ENCODE measurements at places on chromosomes 4 and X. TPM values are rescaled to one million over a fixed set of nuclear protein-coding genes. Genes with fewer than 3 reads are reported as not detected.

- no peak for DNase-seq
- H3K27ac ChIP-seq: no peak overlapping the region
- no peaks in the 10 kb centered on the region for H3K27me3 ChIP-seq
- no peaks in the 10 kb centered on the region for H3K4me1 ChIP-seq
- H3K36me3 ChIP-seq: no peaks in the 10 kb centered on the region
Observed at GRCh38 chr4:99714179-99714578, 56.6 kb upstream of the C4orf54 start.

MAGEA2B gene
- 2.1 TPM for total RNA-seq

GRCh38 chr4:176830971-176831370 lies 38.2 kb upstream of the VEGFC start:
- no peaks in the 10 kb centered on the region for H3K27me3 ChIP-seq
- no peaks in the 10 kb centered on the region for H3K36me3 ChIP-seq
- no peaks in the 10 kb centered on the region for H3K4me1 ChIP-seq
- DNase-seq: no peak
- H3K27ac ChIP-seq: no peak overlapping the region
- no peak overlapping the region for H3K4me3 ChIP-seq

DNA sequence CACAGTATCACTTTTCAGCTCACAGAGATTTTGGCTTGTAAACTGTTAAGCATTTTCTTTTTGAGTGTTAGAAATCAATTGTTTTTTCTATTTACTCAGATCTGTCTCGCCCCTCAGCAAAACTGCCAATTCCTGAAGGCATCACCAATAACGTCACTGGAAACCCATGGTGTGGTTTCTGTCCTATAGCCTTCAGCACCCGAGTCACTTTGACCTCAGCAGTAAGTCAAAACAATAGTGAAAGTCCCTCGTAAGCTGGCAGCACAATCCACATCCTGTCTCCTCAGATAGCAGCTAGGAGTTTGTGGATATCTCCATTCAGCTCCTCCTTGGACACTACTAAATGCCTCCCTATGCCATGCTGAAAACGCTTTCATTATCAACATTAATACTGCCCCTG lies 1787.4 kb upstream of the ADGRL3 start:
- no peaks in the 10 kb centered on the region for H3K27me3 ChIP-seq
- no peak overlapping the region for H3K27ac ChIP-seq
- no peak overlapping the region for H3K4me3 ChIP-seq

GRCh38 chr4:124053872-124054538 lies 657.4 kb downstream of the SPRY1 start:
- H3K27me3 ChIP-seq: no peaks in the 10 kb centered on the region
- H3K36me3 ChIP-seq: no peaks in the 10 kb centered on the region
- no peaks in the 10 kb centered on the region for H3K4me1 ChIP-seq
- H3K27ac ChIP-seq: peak overlapping the region; percentile 15

DNA sequence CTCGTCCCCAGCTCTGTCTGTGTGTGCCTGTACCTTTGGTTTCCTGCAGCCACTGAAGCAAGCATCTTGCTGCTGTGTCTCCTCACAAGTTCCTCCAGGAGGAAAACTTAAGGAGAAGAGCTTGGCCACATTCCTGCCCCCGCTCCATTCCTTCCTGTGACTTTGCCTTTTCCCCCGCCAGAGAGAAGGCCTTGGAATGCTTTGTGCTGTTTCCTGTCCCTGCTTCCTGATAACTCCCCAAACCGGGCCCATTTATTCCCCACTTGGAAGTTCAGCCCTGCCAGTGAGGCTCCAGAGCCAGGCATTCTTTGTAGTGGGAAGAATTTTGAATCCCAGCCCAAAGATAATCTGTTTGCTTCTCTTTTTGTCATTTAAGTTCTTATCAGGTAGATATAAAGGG lies 33.1 kb downstream of the SMIM10L2A start:
- no peak overlapping the region for H3K4me3 ChIP-seq
- no peaks in the 10 kb centered on the region for H3K4me1 ChIP-seq
- H3K27ac ChIP-seq: no peak overlapping the region
- DNase-seq: no peak
- H3K27me3 ChIP-seq: no peaks in the 10 kb centered on the region
- no peaks in the 10 kb centered on the region for H3K36me3 ChIP-seq

DNA sequence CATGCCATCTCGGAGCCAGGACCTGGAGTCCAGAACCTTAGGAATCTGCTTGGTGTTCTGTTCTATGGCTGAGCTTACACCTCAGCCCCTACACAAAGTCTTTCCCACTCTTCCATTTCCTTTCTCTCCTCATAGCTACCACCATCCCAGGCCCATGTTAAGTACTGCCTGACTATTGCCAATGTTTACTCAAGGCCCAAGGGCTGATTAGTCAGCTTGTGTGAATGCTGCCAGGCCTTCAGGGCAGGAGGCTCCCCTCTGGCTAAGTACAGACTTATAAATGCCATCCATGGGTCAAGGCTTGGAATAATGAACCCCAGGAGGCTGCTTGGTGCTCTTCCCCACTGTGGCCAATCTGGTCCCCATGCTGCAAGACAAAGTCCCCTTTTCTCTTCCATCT lies 411.6 kb upstream of the MAGEB18 start:
- no peaks in the 10 kb centered on the region for H3K4me1 ChIP-seq
- H3K27me3 ChIP-seq: no peaks in the 10 kb centered on the region
- H3K36me3 ChIP-seq: no peaks in the 10 kb centered on the region
- H3K27ac ChIP-seq: no peak overlapping the region

TAF7L gene
- total RNA-seq: 86.0 TPM

- no peak overlapping the region for H3K27ac ChIP-seq
- no peaks in the 10 kb centered on the region for H3K36me3 ChIP-seq
- no peak overlapping the region for H3K4me3 ChIP-seq
- H3K4me1 ChIP-seq: no peaks in the 10 kb centered on the region
- DNase-seq: peak; percentile 49
Observed at GRCh38 chr4:145956288-145956890, 17.8 kb upstream of the ZNF827 start.

DNA sequence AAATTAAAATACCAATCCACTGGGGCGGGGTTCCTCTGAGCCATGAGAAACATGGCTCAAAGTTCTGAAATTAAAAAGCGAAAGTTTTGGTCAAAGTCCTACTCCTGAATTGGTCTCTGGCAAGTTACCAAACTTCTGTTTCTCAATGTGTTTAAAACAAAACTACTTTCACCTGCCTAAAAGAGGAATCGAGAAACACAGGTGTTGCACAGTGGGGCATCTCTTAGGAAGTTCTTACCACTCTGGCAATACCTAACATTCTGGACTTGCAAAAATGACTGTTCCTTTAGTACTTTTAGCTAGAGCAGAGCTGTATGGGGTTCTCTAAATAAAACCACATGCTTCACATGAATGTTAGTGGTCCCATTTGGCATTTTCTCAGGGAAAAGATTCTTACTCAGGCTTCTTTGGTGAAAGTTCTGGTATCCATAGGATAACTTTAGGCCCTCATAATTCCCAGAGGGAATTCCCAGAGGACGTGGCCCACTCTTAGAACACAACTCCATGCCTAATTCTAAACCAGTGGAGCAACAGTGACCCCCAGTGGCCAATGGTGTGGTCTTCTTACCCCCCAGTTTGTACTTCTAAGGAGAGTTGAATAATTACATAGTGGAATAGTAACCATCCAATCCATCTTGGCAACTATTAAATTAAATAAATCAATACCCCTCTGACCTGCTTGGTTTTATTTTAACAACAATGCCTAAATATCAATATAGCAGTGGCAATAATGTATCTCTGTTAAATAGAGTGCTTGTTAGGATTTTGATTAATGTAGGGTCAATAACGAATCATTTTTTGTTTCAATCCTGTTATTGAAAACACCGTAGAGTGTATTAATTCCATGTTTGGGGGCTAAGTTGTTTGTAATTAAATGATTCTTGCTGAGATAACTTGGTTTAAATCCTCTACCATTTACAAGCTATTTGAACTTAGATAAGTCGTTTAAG lies 21.9 kb downstream of the BMP3 start:
- no peak overlapping the region for H3K4me3 ChIP-seq
- no peaks in the 10 kb centered on the region for H3K27me3 ChIP-seq
- no peak overlapping the region for H3K27ac ChIP-seq
- no peaks in the 10 kb centered on the region for H3K36me3 ChIP-seq
- DNase-seq: peak; percentile 75

SUPT20HL2 gene
- 17.0 TPM for total RNA-seq

- DNase-seq: no peak
- H3K27me3 ChIP-seq: no peaks in the 10 kb centered on the region
- H3K27ac ChIP-seq: no peak overlapping the region
- no peaks in the 10 kb centered on the region for H3K4me1 ChIP-seq
Observed at GRCh38 chr4:8081621-8082516, 76.7 kb downstream of the ABLIM2 start.

PITX2 gene
- total RNA-seq: 2.3 TPM

DNA sequence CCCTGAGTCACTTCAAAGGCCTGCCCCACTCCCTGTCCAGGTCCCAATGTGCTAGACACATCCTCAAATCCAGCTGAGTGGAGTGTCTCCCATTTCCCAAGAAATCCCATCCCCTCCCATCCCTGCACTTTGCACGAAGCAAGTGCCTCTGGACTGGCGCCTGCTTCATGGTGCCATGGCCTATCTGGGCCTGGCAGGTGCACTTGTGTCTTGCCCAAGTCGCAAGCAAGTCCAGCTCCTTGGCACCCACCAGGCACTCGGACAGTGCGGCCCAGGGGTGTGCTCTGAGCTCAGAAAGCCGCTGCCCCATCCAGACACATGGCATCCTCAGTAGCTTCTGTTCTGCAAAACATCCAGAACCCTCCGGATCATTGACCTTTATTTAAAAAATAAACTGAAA lies 97.4 kb downstream of the DCTD start:
- no peak overlapping the region for H3K4me3 ChIP-seq
- H3K27ac ChIP-seq: no peak overlapping the region
- H3K4me1 ChIP-seq: no peaks in the 10 kb centered on the region

- H3K4me1 ChIP-seq: peaks cover 3% of the 10 kb centered on the region
- H3K27ac ChIP-seq: no peak overlapping the region
- H3K36me3 ChIP-seq: no peaks in the 10 kb centered on the region
- no peaks in the 10 kb centered on the region for H3K27me3 ChIP-seq
- no peak for DNase-seq
- no peak overlapping the region for H3K4me3 ChIP-seq
Observed at GRCh38 chrX:54177306-54177705, 5.7 kb downstream of the FAM120C start.

DNA sequence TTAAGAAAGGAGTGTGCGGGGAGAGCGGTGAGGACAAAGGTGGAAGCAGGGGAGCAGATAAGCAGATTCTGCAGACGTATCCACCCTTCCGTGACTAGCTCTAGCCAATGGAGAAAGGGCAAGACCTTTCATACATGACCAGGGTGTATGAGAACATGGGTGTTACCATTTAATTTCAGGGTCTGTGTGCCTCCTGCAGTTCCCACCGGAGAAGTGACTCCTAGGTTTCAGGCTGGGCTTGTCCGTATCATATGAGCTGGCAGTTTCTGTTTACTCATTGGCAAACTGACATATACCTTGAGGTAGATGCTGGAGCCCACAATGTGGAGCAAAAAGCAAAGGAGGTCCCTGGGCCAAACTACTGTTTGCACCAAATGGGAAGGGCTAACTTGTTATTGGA lies 6.8 kb downstream of the RBM47 start:
- H3K4me3 ChIP-seq: no peak overlapping the region
- H3K36me3 ChIP-seq: no peaks in the 10 kb centered on the region
- H3K27ac ChIP-seq: peak overlapping the region; percentile 72
- no peaks in the 10 kb centered on the region for H3K27me3 ChIP-seq
- peaks cover 16% of the 10 kb centered on the region for H3K4me1 ChIP-seq

RS1 gene
- total RNA-seq: not detected

DNA sequence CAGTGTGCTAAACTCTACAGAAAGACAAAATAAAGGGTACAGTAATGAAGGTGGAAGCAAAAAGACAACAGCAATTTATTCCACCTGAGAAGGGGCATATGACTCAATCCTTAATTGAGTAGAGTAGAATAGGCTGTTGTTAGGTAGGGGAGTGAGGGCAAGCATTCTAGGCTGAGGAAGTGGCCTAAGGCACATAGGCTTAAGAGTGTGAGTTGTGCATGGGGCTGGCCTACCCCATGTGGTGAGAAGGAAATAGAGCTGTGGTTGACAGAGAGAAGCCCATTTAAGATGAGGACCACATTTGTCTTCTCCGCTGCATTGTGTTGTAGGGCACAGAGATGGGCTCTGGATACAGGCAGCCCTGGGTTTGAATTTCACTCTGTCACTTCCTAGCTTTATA lies 3.4 kb upstream of the ZCCHC18 start:
- H3K27ac ChIP-seq: no peak overlapping the region
- no peak for DNase-seq
- no peaks in the 10 kb centered on the region for H3K27me3 ChIP-seq
- H3K36me3 ChIP-seq: no peaks in the 10 kb centered on the region

TRIM75 gene
- total RNA-seq: 0.24 TPM

GRCh38 chr4:101284546-101284945 lies 62.8 kb downstream of the PPP3CA start:
- DNase-seq: no peak

- peak overlapping the region; percentile 98 for H3K27ac ChIP-seq
- H3K4me1 ChIP-seq: peaks cover 66% of the 10 kb centered on the region
- DNase-seq: peak; percentile 36
- H3K27me3 ChIP-seq: no peaks in the 10 kb centered on the region
Observed at GRCh38 chr4:2257361-2258081, 4.4 kb downstream of the MXD4 start.

WDFY3 gene
- total RNA-seq: 168 TPM

- H3K4me1 ChIP-seq: no peaks in the 10 kb centered on the region
- H3K27me3 ChIP-seq: no peaks in the 10 kb centered on the region
- no peak overlapping the region for H3K4me3 ChIP-seq
- H3K27ac ChIP-seq: no peak overlapping the region
- H3K36me3 ChIP-seq: no peaks in the 10 kb centered on the region
- DNase-seq: no peak
Observed at GRCh38 chr4:84632092-84632491, 49.2 kb downstream of the CDS1 start.

DNA sequence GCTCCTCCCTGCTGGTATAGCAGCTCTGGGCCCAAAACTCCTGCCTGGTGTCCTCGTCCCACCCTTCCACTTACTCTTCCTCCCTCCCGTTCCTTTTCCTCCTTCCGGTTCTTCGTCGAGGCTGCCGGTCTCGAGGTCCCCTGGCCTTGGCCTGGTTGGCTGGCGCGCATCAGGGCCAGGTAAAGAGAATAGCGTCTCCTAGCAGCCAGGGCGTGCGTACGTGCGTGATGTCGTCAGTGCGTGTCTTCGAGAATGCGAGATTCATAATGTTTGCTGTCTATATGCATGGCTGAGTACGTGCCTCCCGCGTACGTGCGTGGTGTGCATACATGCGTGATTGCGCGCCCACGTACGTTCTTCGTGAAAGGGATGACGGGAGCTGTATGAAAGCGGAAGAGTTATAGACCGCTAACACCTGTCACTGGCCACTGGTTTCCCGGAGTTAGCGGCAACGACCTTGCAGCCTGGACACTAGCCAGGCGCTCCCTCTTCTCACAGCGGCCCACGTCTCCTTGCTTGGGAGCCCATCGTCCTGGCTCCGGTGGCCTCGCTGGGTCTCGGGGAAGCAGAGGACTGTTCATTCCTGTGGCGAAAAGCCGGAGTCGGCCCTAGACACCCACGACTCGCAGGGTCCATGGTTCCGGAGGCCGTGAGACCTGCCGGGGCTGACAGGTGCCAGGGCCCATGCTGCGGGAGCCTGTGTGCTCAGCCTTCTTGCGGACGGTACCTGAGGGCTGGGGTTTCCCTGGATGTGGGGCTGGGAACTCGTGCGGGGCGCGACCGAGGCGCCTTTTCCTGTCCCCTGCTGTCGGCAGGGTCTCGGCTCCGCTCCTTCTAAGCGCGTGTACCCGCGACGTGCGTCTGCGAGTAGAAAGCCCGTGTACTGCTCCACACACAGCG lies at the start of gene EOLA1:
TSS of gene EOLA1 (plus strand) at position 392 of the 900 bp plus-strand sequence. CDS start 4,619 bp downstream, outside the sequence.
- no peaks in the 10 kb centered on the region for H3K36me3 ChIP-seq
- H3K27me3 ChIP-seq: no peaks in the 10 kb centered on the region
- peak; percentile 94 for DNase-seq
- peak within 1 kb of the TSS; percentile 65 for H3K4me3 ChIP-seq

SYAP1 gene
- 17.1 TPM for total RNA-seq

Data from testis (tissue), 5 donors.